ENCODE measurements at places on chromosomes 4 and X.

- DNase-seq: no peak
Measured at GRCh38 chrX:16653424-16653823, 3.5 kb downstream of the S100G start.

DNA sequence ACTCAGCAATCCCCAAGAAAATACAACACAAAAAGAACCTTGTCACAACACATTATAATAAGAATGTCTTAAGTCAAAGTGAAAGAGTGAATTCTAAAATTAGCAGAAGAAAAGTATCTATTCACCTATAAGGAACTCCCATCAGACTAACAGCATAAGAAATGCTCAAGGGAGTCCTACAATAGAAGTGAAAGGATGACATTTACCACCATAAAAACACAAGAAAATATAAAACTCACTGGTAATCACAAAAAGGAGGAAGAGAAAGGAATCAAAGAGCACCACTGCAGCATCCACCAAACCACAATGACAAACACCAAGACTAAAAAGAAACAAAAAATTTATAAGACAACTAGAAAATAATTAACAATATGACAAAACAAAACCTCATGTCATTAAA is 257.0 kb upstream of the AGTR2 start:
- no peak for DNase-seq

DNA sequence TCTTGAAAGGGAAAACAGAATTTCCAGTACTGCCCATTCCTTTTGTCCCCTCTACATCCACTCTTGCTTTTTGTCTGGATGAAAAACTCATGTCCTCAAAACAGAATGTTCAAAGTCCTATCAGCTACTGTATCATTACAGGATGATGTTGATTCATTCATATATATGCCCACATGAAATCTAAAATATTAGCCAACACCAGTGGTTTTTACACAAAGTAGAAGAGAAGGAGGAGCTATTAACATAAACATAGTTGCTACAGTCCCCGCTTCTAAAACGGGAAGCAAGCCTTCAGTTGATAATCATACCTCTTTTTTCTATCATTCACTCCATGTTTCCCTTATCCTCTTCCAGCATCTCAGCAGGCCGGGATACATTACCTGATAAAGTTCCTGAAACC is 7.7 kb upstream of the THOC2 start:
- DNase-seq: no peak

DNA sequence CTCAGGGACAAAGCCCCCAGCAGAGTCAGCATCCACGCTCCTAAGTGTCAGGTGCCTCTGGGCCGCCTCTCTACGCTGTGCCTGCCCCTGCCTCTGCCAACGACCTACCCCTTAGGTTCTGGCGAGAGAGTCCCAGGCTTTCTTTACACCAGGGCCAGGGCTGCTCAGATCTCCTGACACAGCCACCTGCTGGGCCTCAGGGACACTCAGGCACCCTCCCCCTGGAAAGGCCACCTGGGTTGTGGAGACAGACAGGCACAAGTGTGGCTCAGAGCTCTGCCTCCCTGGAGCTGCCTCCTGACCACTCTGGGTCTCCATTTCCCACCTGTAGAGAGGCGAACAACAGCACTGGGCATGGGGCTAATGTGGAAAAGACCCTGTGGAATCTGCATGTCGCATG is 90.0 kb upstream of the ADRA2C start:
- DNase-seq: no peak

DNA sequence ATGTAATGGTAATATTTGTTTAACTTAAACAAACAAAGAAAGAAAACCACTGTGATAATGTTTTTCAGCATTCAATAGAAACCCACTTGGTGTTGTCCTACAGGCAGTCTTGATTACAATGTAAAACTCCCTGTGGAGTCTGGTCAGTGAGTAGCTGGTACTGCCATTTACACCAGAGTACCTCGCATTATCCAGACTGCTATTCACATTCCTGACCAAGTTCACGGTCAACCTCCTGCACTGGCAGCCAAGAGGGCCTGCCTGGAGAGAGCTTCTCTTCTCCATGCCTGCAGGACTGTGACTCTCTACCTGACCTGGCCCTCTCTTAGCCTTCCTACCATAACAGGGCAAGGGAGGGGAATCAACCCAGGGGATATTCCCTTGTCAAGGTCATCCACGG is 2.9 kb upstream of the LONRF3 start:
- peak; percentile 53 for DNase-seq

- peak; percentile 92 for DNase-seq
Measured at GRCh38 chr4:53861856-53862610, 202.4 kb downstream of the CHIC2 start.

- no peak for DNase-seq
Measured at GRCh38 chrX:24005867-24006266, 21.1 kb downstream of the KLHL15 start.

DNA sequence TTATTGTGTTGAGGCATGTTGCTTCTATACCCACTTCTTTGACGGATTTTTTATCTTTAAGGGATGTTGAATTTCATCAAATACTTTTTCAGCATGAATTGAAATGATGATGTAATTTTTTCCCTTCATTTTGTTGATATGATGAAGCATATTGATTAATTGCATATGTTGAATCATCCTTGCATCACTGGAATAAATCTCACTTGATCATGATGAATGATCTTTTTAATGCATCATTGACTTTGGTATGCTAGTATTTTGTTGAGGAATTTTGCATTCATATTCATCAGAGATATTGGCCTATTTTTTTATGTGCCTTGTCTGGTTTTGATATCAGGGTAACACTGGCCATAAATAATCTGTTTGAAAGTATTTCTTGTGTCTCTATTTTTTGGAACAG is 754.7 kb downstream of the KCTD8 start:
- DNase-seq: no peak

GRCh38 chr4:15238720-15239119 is 189.1 kb upstream of the C1QTNF7 start:
- peak; percentile 79 for DNase-seq

DNA sequence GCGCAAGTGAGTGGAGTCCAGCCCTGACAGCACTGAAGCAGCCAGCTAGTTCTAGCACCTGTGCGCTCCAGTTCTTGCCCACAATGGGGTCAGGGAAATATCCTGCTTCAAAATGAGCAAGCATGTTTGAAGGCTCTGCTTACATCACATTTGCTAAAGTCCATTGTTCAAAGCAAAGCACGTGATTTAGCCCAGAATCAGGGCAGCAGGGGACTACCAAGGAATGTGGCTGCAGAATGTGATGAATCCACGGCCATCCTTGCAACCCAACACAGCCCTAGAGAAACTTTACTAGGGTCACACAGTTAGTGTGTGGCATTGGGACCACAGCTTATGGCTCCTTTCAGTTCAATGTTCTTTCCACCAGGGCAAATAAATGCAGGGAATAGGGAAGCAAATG is 47.3 kb upstream of the SMIM31 start:
- no peak for DNase-seq

GRCh38 chr4:183918696-183919095 is 13.6 kb downstream of the STOX2 start:
- no peak for DNase-seq

- DNase-seq: no peak
Measured at GRCh38 chr4:2484993-2485392, 16.1 kb downstream of the RNF4 start.

- peak; percentile 60 for DNase-seq
Measured at GRCh38 chrX:45850197-45850774, 649.6 kb upstream of the DIPK2B start.

DNA sequence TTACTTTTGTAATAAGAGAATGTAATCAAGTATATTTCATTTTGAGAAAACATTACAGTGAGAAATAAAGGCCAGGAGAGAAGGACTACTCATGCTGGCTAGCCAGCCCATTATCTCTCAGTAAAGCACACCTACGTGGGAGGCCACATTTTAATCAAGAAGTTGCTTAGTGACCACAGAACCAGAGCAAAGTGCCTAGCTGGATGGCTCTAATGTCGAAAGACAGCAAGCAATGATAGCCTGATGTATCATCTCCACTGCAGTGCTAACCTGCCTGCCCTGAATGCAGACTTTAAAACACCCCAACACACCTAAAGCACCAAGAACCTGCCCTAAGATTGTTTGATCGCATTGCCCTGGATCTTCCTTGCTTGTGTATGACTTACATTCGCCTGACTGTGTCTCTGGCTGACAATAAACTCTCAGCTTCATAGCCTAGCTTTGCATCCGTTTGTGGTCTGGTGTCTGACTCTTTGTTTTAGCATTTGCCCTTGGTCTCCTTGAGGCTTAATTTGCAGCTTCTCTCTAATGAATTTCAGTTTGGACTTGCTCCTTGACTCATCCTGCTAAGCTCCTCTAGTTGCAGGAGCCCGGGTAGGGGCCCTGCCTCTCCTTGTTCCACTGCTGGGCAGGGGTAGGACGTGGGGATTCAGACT is 31.4 kb upstream of the SOWAHD start:
- peak; percentile 5 for DNase-seq

- DNase-seq: no peak
Measured at GRCh38 chrX:78708816-78709215, 38.7 kb upstream of the LPAR4 start.

DNA sequence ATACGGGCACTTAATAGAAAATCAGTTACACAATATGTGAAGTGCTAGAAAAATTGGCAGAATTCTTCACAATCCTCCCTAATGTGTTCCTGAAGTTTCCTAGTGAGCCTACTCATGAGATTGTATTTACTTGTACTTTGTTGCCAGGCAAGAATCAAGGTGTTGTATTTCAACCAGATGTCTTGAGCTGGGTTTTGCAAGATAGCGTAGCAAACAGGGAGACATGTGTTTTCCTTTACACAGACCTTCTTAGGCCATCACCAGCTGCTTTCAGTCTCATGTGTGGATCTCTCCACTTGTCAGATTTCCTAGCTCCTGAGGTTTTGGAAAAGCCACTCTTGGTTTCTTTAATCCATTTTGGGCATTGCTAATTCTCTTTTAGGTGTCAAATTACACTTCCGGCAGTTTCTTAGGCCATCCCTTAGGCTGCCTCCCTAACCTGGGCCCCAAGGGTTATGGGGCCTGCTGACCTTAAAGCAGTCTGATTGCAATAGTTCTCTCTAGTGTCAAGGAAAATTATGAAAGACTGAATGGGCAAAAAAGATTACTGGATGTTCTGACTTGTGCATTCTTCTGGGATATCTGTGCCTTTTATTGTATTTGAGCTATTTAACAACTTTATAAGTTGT is 12.2 kb upstream of the EDA start:
- DNase-seq: no peak

- DNase-seq: no peak
Measured at GRCh38 chrX:47579537-47579936, 2.7 kb upstream of the TIMP1 start.

GRCh38 chr4:159422019-159422418 is 319.1 kb downstream of the RAPGEF2 start:
- no peak for DNase-seq

- DNase-seq: no peak
Measured at GRCh38 chr4:84680956-84681355, 98.0 kb downstream of the CDS1 start.

- no peak for DNase-seq
Measured at GRCh38 chr4:84977396-84977795, 10.9 kb upstream of the WDFY3 start.

DNA sequence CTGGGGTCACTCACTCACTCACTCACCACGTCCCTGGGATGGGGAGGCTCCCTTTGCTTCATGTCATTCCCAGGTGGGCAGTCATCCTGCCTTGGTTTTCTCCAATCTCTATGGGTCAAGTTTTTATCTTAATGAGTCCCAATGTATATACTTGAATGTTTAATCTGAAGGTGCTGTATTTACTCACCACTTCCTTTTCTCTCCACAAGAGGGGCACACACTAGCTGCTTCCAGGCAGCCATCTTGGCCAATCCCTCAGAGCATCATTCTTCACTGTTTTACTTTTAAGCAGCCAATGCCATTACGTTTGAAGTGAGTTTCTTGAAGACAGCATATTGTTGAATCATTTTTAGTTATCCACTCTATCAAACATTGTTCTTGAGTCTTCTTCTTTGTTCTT is 153.4 kb upstream of the ARSJ start:
- DNase-seq: peak; percentile 27

GRCh38 chrX:118548841-118549240 is 53.2 kb downstream of the DOCK11 start:
- no peak for DNase-seq

- DNase-seq: no peak
Measured at GRCh38 chrX:14753441-14753840, 119.4 kb downstream of the FANCB start.

- no peak for DNase-seq
Measured at GRCh38 chr4:8701126-8702019, 108.8 kb downstream of the CPZ start.

DNA sequence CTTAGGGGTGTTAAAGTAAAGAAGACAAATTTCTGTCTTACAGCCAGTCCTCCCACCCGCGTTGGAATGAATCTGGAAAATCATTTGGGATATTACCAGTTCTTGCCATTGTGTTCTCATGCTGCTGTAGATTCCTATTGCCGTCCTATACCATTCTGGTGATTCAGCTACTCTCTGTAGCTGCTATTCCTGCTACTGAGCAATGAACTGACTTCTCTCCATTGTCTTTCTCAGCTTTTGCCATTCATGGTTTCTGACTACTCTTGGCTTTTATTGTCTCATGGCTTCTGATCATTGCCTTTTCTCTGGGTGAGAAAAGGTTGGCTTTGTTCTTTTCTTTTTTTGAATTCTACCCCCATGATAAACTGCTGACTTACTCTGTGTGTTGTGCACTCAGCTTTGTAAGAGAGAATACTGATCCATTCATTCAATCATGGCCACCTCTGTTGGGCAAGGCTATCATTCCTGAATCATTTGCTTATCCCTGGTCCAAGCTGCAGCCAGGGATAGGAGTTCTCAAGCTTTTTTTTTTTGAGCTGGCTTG is 27.7 kb upstream of the METAP1 start:
- DNase-seq: no peak

DNA sequence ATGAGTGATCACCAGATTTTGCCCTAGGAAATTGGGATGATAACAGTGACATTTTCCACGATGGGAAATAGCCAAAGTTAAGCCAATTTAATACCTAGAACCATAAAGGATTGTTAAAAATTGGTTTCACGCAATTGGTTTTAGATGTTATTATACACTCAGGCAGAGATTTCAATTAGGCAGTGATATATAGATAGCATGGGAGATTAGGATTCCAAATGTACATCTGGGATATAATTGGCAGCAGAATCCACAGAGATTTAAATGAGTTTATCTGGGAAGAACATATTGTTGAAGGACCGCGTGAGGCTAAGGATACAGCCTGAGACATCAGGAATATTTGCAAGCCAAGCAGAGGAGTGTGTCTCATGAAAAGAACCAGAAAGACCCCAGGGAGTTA is 351.6 kb downstream of the GPM6A start:
- no peak for DNase-seq

DNA sequence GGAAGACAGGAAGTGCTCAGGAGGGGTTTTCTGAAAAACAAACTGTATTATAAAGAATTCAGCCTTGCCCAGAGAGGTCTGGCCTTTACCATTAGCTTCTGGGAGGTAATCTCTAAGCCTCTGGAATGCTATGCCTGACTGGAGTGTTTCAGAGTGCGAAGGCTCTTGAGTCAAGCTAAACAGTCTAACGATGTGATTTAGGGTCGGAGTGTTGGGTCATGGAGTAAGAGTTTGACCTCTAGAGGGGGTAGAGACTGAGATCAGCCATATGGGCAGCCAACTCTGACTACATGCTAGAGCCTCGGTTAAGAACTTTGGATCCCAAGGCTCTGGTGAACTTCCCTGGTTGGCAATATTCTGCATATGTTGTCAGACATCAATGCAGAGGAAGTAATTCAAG is 15.0 kb downstream of the BOD1L1 start:
- DNase-seq: no peak

Measured in DMS53 (cell line).